NCI-H1694 treated with DMSO at 0.1 percent for 48 hours (cell line): ENCODE measurements at places on chromosomes 1 and 21.

DNA sequence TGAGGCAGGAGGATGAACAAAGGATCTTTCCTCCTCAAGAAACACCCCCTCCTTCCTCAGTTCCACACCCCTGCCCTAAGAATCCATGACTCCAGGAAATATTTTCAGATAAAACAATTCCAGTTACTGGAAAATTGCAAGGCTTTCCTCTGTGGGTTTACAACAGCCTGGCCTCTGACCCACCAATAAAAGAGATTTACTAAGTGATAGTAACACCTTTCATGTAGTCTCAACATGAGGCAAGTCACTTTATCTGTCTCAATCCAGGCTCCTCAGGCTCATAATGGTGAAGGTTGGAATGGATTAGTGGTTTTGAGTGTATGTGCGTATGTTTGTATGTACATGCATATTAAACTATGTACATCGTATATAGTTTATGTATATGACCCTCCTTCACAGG, 71.4 kb upstream of the PPP2R5A start:
- DNase-seq, result no peak

DNA sequence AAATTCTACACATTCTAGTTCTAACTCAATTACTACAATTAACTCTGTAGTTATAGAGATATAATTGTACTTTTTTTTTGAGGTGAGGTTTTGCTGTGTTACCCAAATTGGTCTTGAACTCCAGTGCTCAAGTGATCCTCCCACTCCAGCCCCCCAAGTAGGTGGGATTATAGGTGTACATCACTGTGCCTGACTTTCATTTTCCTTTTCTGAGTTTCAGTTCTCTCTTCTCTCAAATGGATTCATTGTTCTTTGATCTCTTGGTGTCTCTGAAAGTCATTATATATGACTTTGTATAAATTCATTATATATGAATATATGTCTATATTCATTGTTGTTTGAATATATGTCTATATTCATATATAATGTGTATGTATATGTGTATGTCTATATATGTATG, 74.0 kb upstream of the GALNT2 start:
- no peak for DNase-seq

DNA sequence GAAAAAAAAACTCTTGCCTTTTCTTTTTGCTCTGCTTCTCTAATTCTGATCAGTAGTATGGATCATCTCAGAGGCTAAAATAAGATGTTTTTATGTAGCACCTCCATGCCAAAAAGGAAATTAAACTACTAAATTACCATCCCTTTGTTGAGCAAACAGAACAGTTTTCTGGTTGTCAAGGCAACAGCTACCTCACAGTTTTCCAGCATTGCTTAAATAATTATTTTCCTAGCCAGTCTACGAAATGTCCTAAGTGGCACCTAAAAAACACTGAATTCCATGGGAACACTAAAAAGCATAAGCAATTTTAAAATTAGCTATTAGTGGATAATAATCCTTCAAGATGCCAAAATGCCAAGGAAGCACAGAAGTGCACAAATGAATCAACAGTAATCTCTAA, 61.7 kb downstream of the ARID4B start:
- DNase-seq, result no peak

- DNase-seq, result no peak
These were observed 97.4 kb upstream of the SGIP1 start for GRCh38 chr1:66436378-66437135.

GRCh38 chr1:51729824-51730301, 113.0 kb downstream of the OSBPL9 start:
- no peak for DNase-seq

GRCh38 chr1:220221670-220222069, 50.6 kb downstream of the RAB3GAP2 start:
- no peak for DNase-seq

GRCh38 chr1:243968413-243968812, 82.7 kb upstream of the ZBTB18 start:
- no peak for DNase-seq

GRCh38 chr1:177351361-177352108, 180.8 kb downstream of the BRINP2 start:
- DNase-seq, result no peak

GRCh38 chr1:58683519-58683918, 16.3 kb downstream of the MYSM1 start:
- DNase-seq, result no peak
